ENCODE measurements at places on chromosomes 7 and 10.

GRCh38 chr7:114081606-114082425, 163.0 kb upstream of the PPP1R3A start:
- no peak for DNase-seq

DNA sequence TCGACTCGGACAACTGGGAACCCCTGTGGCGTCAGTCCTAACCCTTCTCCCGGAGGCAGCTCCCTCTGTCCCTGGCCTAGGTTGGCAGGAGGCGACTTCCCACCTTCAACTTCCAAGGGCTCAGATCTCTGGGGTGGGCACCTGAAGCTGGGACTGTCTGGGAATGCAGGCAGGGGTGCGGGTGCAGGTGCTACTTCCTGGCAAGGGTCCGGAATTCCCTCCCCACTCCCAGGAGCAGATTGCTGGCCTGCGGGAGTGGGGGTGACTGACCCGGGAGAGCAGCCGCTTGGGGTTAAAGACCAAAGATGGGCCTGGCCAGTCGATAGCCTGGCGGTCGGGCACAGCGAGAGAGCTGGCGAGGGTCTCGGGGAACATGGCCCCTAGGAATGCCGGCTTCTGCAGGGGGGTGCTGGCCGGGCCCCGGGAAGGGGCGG, 387 bp downstream of the EPHA1 start:
- no peak for DNase-seq

DNA sequence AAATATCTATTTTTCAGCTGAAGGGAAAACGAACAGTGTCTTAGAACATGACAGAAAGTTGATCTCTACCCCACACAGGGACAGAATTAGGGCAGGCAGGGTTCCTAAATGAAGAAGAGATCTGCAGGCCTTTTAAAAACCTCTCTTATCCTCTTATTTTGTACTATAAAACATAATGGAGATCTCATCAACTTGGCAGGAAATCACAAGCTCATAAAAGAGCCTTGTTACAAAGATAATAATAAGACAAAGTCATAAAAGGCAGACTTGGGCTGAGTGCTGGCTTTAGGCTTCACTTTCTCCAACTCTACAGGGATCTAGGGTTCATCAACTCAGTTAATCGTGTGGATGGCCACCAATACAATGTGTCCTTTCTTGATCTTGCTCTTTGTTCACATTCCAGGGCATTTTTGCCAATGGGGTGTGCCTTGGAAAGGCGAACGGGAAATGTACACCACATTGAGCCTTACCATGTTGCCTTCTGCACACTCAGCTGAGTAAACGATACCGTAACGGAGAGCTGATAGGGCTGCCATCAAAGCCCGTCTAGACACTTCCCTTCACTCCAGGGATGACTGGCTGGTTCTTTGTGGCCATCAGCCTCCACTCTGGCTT, 7.1 kb upstream of the TEX36 start:
- DNase-seq: no peak

GRCh38 chr7:129851809-129852208, 101.0 kb downstream of the UBE2H start:
- no peak for DNase-seq

DNA sequence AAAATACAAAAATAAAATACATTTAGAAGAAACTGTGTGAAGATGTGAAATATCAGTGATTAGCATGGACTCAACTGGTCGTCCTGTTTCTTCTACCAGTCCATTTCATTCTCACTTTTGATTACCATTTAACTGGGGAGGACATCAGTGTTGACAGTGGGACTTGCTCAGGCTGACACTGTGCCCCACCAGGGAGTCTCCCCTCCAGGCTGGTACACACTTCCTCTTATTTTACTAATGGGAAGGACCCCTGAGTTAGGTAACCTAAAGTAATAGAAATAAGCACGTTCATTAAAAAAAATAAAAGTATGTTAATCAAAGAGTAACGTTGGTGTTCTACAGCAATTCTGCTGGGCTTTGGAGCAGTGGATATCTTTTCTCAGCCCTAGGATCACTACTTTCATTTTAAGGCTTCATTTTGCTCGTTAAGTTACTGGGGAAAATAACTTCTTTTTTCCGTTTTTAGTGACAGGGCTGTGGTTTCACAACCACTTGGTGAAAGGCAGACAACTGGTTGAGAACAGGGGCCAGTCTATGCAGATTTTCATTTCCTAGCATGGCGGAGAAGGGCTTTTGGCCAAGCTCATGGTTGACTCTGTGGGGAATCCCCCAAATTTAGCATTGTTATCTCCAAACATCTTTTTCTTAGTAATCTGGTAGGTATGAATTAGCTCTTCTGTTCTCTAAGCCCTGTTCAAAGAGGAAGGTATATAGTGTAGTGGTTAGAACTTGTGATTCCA, 2.1 kb downstream of the SNX10 start:
- DNase-seq: peak; percentile 55

DNA sequence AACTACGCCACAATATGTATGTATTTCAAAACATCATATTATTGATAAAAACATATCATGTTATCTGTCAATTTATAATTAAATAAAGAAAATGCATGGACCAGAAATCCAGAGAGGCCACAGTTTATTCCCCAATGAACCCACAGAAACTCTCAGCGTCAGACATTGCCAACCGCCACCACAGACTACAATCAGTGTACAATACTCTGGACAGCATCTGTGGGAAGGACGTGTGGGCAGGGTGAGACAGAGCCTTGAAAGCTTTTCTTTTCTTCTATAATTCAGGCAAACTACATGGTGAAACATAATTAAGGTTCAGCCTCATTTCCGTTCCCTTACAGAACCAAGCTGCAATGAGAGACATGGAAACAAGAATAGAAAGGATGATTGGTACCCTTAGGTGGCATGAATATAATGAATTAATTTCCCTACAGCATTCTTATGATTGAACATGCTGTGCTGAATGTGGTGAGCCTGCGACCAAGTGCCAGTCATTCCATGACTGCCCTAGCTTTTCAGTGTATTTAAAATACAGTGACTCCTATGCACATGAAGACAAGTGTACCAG, 909.3 kb downstream of the SORCS1 start:
- no peak for DNase-seq

DNA sequence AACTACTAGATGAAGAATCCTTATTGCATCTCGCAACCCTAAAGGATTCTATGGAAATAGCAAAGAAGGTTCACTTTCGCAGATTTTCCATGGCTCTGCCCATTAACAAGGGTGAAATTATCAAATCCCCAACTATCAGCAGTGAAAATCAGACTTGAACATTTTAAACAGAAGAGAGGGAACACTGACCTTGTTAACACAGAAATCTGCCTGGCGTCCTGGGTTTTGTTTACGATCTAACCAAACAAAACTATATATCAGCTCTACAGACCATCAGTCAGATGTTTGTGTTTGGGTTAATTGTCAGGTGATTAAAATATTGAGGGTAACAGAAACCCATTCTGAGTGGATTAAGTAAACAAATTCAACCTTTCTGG, 1.9 kb downstream of the CTTNBP2 start:
- DNase-seq: no peak

DNA sequence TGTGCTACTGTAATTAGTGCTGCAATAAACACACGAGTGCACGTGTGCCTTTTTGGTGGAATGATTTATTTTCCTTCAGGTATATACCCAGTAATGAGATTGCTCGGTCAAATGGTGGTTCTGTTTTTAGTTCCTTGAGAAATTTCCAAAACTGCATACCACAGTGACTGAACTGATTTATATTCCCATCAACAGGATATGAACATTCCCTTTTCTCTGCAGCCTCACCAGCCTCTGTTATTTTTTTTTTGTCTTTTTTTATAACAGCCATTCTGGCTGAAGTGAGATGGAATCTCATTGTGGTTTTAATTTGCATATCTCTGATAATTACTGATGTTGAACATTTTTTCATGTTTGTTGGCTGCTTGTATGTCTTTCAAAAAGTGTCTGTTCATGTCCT, 922.9 kb upstream of the LRRN3 start:
- DNase-seq: no peak

- no peak for DNase-seq
Measured at GRCh38 chr7:18976715-18977471, 140.5 kb downstream of the TWIST1 start.

GRCh38 chr7:16463520-16463919, 2.0 kb downstream of the SOSTDC1 start:
- no peak for DNase-seq

- no peak for DNase-seq
Measured at GRCh38 chr7:49624611-49625010, 148.8 kb upstream of the VWC2 start.

DNA sequence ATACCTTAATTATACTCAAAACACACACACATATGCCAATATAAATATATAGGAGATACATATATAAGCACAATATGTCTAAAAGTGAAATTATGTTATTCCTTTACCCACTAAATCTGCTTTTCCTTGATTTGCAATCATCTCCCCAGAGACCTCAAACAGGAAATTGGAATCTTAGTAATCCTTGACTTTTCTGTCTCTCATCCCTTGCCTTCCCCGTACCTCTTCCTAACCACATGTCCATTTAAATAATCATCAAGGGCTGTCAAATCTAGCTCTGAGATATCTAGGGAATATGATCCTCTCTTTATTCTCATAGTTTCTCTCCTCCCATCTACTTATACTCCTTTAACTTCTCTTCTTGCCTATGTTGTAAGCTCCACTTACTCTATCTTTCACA, 336.6 kb downstream of the HGF start:
- no peak for DNase-seq

- no peak for DNase-seq
Measured at GRCh38 chr10:121497513-121498470, 100.5 kb downstream of the FGFR2 start.

- no peak for DNase-seq
Measured at GRCh38 chr7:76346097-76346496, 12.7 kb downstream of the YWHAG start.

- no peak for DNase-seq
Measured at GRCh38 chr10:124280916-124281315, 137.8 kb downstream of the OAT start.

GRCh38 chr7:49635800-49636199, 137.6 kb upstream of the VWC2 start:
- DNase-seq: no peak

GRCh38 chr10:91034494-91035159, 113.7 kb upstream of the ANKRD1 start:
- DNase-seq: no peak

DNA sequence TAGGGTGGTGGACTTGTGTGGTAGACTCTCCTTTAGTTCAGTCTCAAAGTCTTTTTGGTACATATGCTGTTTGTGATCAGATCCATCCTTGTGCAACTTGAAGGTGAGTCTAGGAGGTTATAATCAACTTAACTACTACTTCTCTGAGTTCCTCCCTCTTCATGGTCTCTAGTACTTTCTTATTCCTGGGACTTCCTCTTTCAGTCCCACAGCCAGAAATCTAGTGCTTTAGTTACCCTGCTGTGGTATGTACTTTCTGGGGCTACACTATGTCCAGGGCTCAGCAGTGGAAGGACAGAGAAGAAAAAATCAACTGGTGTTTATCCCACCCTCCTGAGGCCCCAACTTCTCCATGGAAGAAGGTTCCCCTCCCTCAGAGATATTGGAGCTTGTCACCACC, 19.4 kb upstream of the ATAD1 start:
- DNase-seq: no peak

- no peak for DNase-seq
Measured at GRCh38 chr7:157493776-157494175, 157.0 kb downstream of the DNAJB6 start.

- no peak for DNase-seq
Measured at GRCh38 chr7:81641873-81642272, 128.0 kb downstream of the HGF start.

DNA sequence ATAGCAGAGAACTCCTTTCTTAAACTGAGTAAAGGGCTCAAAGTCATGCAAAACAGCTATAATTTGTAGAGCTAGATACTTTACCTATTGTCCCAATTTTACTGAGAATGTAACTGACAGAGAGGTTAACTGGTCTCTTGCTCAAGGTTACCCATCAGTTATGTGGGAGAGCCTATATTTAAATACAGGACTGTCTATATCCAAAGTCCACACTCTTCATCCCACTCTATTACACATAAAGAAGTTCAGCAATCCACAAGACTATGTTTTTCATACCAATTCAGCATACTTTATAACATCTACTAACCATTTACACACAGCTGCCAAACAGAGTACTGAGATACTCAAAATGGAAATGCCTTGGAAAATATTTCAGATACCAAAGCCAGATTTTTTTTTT, 100.2 kb downstream of the MICU1 start:
- no peak for DNase-seq

DNA sequence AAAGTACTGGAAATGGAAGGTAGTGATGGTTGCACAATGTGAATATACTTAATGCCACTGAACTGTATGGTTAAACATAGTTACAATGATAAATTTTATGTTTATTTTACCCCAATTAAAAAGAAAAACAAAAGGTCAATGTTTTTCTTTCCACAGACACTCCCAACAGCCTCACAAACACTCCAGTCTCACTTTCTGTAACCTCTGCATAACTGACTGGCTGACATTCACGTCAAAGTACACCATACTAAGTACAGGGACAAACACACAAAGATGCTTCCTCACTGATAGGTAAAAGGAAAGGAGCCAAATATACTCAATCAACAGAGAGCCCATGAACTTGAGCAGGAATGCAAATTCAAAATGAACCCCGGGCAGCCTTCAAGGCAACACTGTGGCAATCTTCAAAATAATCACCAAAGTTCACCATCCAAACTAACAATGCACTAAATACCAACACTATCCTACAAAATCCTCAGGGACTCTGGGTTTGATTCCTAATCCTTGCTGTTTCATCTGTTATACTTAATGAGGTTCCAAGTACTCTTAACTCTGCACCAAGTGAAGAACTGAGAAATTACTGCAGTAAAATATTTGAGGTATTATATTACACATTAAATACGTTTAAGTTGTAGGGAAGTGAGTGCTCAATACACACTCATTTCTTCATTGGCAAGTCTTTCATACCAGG, 90.8 kb downstream of the ARMH3 start:
- no peak for DNase-seq

DNA sequence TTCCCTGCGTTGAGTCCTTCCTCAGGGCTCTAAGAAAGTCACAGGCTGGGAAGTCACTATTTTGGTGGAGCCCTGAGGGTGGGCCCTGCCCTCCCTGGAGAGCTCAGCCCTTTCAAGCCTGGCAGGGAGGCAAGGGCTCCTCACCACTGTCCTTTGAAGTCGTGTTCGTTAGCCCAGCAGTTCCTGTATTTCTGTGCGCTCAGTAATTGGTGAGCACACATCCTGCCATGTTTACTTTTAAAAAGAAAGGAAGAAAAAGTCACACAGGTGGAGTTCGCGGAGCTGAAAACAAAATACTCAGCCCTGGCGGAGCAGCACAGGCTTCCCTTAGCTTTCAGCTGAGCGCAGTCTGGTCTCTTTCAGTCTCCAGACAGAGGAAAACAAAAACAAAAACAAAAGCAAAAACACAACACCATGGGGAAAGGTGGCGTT, 37.1 kb downstream of the PRKCQ start:
- peak; percentile 51 for DNase-seq

DNA sequence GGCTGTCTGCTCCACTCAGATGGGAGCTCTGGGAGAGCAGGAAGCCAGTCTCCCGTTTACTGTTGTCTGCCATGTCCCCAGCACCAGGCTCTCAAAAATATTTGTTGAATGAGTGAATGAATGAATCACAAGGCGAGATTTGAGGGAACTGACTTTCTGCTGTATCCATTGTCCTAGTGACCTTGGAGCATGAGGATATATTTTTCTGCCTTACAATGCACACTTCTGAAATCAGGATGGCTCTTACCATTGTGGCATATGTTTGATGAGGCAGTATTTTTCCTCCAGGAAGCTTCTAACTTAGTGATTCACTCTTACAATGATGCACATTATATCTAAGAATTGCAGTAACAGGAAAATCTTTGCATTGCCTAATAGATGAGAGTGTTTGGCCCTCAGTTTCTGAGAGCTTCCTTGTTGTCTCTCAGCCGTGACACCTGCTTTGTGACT, 136.4 kb downstream of the RPS24 start:
- DNase-seq: no peak

All from activated gamma-delta T cell treated with Interleukin-2 at 50 U/mL for 16 hours (primary cell).